ENCODE measurements at places on chromosomes 3 and 15.
A peak's percentile ranks its signal among the peaks of the same experiment; 100 is the strongest.

- DNase-seq, result no peak
These were observed 28.5 kb upstream of the APOD start for GRCh38 chr3:195612075-195612800.

DNA sequence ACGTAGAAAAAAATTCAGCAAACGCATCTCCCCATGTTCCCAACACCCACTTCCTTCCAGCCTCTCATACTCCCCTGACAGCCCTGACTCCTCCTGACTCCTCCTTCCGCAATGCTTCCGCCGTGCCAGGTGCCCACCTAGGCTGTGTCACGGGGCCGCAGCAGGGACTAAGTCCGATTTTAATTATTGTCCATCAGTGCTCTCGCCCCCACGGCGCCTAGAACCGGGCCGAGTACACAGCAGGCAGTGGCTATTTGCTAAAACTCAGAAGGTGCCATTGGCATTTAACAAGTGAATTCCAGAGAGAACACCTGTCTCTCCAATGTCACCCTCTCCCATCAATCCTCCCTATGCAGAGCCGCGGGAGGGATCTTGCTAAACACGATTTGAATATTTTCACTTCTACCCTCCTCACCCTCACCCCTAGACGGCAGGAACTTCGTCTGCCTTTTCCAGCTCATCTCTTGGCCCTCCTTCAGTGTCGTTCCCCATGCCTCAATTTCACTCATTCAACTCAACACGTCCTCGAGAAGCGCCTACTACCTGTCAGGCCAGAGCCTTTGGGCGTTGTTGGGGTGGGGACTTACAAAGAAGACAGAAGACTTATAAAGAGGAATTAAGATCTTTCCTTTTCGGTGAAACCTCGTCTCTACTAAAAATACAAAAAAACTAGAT, 11.5 kb upstream of the SHF start:
- peak; percentile 79 for DNase-seq

DNA sequence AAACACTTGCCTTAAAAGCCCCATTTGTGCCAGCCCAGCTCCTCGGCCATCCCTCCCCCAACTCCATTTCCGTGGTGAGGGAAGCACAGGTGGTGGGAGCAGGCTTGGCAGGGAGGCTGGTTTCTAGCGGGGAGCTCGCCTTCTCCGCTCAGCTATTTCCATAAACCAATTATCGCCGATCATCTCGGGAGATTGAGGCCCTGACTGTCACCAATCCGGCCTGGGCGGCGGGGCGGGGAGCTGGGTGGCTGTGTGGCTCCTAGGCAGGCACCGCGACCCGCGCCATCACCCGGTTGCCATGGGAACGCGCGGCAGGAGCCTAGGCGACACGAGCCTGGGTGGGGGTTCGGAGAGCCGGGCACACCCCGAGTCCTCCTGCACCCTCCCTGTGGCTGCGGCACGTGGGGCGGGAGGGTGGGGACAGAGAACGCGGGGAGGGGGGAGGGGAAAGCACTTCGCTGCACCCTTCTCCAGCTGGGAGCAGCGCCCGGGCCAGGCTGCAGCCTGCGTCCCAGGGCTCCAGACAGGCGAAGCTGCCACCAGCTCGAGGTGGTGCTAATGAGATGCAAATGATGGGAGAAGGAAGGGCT, 9.3 kb downstream of the CCDC33 start:
- peak; percentile 93 for DNase-seq

GRCh38 chr3:182795389-182795782, 2.1 kb downstream of the ATP11B start:
- no peak for DNase-seq

DNA sequence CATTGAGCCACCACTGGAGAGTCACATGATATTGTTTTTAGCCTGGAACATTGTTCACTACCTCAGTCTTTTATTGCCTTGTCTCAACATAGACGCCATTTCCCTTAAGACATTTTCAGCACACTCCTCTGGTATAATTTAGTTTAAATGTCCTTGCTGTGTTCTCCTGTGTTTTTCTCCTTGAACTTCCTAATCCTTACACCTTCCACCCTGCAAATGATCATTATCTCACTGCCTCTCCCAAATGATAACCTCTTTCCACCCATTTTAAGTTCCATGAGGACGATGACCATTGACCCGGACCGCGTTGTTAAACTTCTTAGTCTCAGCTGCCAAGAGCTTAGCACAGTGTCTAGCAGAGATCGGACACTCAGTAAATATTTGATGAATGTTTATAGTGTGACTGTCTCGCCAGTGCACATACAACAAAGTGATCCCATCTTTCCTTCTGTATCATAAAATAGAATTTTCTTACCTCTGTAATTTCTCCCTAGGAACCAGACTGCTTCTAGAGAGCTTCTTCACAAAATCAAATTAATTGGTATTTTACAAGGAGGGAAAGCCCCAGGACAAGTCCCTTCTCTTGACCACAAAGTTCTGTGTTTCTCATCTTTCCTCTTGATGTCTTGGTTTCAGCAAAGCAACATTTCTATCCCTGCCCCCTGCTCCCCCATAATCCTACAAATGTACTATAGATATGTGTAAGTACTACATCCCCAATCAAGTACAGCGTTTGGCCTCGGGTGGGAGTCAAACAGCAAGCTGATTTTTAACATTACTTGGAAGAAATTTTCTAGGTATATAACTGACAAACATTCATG, 429.6 kb downstream of the LPP start:
- no peak for DNase-seq

DNA sequence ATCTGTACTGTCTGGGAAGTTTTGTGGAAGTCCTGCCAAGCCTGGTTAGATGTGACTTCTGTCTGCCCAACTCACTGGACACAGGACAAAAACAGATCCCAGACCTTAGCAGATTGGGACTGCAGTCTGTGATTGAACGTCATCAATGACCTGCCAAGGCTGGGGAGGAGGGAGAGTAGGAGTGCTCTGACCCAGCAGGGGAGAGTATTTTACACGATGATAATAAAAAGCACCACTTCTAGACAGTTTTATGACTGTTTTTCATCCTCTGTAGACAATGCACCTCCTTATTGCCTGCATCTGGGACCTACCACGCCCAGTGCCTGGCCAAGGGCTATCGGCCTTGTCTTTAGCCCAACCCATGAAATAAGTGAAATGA, 102.3 kb upstream of the NR2E3 start:
- DNase-seq, result no peak

GRCh38 chr3:117252208-117252607, 542.6 kb downstream of the TUSC7 start:
- DNase-seq, result no peak

DNA sequence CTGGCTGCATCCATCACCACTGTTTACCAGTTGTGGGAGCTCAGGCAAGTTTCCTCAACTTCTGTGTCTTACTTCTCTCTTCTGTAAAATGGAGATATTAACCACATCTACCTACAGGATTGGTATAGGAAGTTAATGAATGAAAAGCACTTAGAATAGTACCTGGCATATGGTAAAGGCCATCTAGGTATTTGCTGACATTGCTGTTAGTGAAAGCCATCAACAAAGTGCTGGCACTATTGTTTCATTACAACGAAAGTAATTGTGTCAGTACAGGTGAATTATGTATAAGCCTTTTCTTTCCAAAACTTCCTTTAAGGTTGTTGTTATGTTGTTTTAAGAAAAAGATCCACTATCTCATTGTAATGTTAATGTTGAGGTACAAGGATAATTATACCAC, 197.0 kb downstream of the NR1D2 start:
- no peak for DNase-seq

DNA sequence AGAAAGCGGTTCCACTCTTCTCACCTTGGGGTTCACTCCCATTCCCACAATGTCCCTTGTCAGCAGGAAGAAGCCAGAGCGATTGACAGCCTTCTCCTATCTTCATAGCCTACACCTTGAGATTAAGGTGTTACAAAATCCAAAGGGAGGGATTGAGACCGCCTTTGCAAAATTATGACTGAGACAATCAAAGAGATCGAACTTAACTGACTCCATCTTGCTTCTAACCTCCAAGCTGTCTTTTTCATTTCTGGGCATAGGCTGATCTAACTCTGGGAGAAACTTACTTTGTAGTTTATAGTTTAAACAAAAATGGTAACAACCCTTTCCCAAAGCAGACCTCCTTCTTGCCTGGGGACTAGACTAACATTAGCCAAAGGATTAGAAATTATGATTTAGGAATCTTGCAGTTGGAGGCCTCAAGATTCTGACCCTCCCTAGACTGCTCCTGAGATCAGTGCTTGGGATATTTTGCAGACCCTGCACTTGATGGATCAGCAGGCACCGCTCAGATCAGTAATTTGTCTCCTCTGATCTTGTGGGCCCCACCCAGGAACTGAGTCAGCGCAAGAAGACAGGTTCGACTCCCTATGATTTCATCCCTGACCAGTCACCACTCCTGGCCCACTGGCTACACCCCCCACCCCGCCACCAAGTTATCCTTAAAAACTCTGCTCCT, 40.0 kb downstream of the PAQR5 start:
- no peak for DNase-seq

- no peak for DNase-seq
These were observed 69.4 kb downstream of the STAG1 start for GRCh38 chr3:136682740-136683312.

- DNase-seq, result peak; percentile 3
These were observed 32.6 kb downstream of the PRKCD start for GRCh38 chr3:53193466-53194209.

DNA sequence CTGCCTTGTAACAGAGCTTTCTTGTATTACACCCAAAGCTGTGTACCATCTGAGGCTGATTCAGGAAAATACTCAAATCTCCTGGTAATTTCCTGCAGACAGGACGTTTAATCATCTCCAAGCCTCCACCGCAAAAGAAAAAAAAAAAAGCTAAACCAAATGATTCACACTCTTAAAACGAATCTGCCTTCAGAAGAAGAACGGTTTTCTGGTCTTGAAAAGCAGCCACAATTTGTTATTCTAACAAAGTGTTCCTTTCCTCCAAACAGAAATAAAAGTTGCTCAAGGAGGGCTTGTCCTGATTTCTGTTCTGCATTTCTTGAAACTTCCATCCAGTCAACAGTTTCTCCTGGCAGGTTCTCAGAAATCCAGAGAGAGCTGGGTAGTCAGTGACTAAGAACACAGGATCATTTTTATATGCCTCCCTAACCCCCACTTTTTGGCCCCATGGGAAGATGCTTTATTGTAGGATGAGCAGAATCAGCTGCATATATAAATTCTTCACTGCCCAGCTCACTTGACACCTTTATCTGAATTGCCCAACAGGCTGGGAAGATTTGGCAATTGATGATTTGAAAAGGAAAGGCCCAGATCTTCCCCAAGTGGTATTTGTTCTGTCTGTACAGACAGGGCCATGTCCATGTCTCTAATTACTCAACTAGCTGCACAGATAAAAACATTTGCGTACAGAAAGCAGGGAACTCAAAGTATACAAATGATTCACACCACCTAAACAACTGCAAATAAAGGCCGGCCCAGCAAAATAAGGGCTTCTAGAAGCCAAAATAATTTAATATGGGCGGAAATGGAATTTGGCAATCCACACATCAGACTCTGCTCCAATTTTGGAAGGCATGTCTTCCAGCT, 41.0 kb upstream of the PRICKLE2 start:
- DNase-seq, result peak; percentile 47

DNA sequence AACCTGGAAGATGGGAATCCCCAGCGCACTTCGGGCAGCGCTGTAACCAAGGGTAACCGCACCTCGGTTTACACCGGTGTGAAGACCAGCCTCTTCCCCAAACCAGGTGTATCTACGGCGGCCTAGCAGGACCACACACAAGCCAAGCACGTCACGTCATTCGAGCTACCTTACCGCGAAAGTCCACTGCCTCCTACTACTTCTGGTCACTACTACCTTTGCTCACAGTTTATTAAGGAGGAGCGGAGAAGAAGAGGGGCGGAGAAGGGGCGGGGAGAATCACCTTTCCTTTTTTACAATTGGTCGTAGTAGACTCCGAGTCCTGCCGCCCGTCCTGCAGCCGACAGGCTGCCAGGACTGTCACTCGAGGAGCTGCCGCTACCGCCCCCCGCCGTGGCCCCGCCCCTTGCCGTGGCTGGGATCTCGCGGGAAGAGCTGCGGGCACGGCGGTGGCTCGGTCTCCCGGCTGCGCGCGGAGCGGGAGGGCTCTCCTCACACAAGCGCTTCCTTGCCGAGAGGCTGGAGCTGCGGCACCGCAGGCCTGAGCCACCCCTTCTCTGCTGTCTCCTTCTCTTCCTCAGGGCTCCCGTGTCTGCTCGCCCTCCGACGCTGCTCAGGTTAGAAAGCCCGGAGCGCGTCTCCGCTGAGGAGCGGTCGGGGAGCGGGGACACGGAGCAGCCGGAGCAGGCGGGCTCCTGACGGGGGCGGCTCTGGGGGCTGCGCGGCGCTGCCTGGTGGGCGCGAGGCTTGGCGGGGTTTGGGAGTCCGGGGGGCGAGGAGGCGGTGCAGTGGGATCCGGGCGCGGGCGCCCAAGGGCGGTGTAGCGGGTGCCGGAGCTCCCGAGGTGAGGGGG, at the start of gene GLCE:
TSS of gene GLCE (plus strand) at position 495 of the 853 bp plus-strand sequence. CDS start 95,172 bp downstream, outside the sequence.
- peak; percentile 96 for DNase-seq

DNA sequence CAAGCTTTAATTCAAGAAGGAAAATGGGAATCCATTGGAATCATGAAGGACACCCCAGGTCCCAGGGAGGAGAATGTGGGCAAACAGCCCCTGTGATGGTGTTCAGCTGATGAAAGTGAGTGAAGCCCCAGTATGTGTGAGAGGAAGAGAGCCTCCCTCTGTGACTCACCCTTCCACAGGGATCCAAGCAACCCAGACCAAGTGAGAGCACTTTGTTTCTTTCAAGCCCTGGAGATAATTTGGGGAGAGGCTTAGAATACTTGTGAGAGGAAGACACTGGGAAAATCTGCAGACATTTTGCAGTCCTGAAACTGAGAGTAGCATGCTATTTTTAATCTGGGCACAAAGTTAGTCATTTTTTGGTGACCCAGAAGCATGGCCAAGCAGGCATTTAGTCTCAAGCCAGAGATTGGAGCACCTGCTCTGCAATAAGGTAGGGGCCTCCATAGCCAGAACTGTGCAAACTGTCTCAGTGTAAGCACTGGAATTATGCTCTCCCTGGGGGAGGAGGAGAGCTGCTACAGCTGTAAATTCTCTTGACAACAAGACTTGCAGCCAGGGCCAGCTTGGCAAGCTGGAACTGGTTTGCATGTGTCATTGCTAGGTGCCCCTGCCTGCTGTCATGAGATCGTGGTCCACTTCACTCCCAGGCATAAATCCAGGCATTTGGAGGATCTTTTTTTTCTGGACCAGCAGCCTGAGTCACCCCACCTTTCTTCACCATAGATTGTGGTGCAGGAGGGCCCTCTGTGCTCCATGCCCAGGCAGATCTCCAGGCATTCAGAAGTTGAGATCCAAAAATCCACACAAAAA, 537.8 kb upstream of the DPPA4 start:
- no peak for DNase-seq

DNA sequence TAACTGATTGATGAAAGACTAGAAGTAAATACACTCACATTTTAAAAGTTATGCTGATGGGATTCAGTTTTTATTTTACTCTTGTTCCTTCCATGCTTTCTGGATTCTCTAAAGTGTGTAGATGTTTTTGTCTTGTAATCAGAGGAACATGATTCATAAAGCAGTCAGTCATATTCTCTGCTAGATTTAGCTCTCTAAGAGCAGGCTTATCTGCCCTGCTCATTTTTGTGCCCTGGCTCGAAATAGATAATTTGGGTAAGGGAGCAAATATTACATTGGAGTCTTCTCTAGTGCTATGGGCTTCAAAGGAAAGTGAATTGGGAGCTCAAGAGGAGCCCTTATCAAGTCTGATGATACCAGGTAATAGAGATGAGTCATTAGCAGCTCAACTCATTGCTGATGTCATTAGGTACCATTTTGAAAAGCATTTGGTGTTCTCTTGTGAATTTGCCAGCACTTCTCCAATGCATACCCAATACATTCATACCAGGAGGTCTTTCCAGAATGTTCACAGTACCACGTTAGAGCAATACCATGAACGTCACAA, 27.7 kb downstream of the SACM1L start:
- no peak for DNase-seq

- no peak for DNase-seq
These were observed 318.6 kb downstream of the SUCLG2 start for GRCh38 chr3:67335813-67336212.

All from NCI-H69 (cell line).